ENCODE measurements at places on chromosomes 4 and X.

- DNase-seq, result no peak
These were observed 28.6 kb upstream of the USP46 start for GRCh38 chr4:52687696-52688095.

DNA sequence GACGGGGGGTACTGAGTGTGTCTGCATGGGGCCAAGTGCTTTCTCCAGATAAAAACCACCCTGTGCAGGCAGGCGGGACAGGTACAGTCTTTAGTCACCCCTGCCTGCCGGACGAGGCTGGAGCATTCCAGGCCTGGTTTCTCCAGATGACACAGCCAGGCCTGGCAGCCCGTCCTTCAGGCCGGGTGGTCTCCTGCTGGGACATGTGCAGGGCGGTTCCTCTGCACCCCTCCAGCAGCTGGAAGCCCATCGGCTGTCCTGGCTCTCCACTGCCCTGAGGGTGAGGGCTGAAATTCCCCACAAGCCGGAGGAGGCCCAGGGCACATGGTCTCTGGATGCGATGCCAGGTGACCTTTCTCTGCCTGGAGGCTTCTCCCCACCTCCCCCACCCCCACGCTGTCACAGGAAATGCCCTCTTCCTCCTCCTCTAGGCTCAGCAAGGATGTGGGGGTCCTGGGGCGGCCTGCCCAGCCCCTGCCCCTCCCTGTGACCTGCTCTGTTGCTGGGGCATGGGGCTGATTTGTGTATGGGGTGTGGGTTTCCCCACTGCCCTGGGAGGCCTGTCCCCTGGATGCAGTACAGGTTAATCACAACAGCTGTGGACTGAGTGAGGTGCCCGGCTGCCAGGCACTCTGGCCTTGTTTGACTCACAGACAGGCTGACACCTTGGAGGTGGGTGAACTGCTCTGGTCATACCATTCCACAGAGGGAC, 110.7 kb upstream of the LRPAP1 start:
- no peak for DNase-seq

DNA sequence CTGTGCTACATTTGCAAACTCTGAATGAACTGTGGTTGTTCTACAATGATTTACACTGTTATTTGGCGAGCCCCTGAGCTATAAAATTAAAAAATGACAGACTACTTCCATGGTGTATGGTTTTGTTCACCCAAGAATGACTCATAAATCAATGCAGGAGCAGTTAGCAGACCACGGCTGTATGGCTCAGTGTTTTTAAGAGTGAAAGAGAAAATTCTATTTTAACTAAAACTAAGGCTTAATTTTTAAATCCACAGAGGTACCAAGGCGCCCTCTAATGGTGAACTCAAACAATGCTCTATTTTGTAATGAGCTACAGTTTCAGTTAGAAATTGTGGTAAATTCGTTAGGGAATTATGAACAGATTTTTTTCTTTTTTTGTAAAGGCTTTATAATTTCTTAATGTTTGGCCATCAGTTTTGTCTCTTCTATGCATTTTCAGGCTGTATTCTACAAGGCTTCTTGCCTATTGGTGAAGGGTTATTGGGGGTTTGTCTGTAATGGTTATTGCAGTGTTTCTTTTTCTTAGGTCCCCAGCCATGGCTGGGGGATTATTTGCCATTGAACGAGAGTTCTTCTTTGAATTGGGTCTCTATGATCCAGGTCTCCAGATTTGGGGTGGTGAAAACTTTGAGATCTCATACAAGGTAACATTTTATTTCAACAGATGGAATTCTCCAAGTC, 32.5 kb downstream of the HMGB2 start:
- DNase-seq, result peak; percentile 16

GRCh38 chr4:109978704-109979454, 66.2 kb downstream of the EGF start:
- peak; percentile 27 for DNase-seq

- DNase-seq, result no peak
These were observed 69.4 kb upstream of the PGM2 start for GRCh38 chr4:37757121-37757520.

GRCh38 chr4:94342694-94343093, at the start of gene HPGDS:
HPGDS (minus strand) TSS chr4:94342836; CDS start chr4:94334629, 8,207 bp downstream.
- no peak for DNase-seq

GRCh38 chrX:46333550-46333949, 211.7 kb downstream of the ZNF674 start:
- no peak for DNase-seq

- no peak for DNase-seq
These were observed 31.1 kb downstream of the TAPT1 start for GRCh38 chr4:16195209-16195608.

DNA sequence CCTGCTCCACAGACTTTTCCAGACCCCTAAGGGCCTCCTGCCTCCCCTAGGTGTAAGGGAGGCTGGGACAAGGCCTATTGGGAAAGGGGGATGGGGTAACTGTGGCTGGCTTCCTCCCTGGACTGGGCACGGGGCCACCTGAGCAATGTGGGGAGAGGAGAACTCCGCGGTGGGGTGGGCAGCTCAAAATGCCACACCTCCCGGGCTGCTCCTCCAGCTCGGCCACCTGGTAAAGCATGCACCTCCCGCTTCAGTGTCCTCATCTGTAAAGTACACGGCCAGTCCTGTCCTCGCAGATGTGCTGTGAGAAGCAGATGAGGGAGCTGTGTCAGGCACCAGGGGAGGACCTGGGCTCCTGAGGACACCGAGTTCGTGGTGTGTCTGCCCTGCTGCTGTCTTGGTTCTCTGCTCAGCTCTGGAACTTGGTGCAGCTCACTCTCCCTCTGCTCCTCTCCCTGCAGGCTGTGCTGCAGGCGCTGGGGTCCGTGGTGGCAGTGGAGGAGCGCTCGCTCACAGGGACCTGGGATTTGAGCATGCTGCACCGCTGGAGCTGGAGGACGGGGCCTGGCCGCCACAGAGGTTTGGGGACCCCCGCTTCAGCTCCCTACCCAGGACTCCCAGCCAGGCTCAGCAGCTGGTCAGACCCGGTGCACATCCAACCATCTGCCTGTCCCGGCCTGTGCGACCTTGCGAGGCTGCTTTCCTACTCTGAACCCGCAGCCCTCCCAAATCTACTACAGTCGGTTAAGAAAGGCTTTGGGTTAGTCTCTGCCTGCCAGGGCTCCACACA, 20.8 kb upstream of the MRFAP1 start:
- DNase-seq, result no peak

DNA sequence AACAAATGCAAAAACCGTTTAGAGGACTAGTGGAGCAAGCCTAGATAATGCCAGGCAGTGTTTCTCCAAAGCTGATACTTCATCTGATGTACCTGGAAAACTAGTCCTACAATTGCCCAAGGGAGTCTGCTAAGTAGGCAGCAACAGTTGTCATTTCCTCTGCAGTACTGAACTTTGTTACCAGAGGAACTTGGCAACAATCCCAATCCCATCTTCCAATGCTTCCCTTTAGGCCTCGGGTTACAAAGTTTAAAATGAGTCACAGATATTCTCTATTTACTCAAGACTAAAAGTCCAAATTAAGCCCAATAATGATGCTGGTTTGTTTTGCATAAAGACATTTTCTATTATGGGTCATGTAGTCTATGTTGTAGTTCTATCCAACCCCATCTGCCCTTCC, 120.0 kb upstream of the GLRA2 start:
- no peak for DNase-seq

DNA sequence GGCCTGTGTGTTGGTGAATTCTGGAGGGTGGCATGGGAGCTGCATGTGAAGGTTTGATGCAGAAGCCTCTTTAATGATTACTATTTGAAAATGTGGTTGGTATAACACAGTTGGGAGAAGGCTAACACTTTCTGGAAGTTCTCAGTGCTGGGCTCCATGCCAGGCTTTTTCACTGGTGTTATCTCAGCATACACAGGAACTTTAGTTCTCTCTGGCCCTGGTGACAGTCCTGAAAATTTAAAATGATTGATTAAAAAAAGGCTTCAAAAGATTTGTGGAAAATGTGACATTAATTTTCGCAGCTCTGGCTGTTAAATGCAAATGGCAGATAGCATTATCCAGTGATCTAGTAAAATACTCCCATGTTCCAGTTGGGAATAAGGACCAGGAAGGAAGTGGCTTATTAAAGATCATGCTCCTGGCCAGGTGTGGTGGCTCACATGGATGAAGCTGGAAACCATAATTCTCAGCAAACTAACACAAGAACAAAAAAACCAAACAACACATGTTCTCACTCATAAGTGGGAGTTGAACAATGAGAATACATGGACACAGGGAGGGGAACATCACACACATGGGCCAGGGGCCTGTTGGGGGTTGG, 36.6 kb downstream of the DIPK2B start:
- DNase-seq, result no peak

DNA sequence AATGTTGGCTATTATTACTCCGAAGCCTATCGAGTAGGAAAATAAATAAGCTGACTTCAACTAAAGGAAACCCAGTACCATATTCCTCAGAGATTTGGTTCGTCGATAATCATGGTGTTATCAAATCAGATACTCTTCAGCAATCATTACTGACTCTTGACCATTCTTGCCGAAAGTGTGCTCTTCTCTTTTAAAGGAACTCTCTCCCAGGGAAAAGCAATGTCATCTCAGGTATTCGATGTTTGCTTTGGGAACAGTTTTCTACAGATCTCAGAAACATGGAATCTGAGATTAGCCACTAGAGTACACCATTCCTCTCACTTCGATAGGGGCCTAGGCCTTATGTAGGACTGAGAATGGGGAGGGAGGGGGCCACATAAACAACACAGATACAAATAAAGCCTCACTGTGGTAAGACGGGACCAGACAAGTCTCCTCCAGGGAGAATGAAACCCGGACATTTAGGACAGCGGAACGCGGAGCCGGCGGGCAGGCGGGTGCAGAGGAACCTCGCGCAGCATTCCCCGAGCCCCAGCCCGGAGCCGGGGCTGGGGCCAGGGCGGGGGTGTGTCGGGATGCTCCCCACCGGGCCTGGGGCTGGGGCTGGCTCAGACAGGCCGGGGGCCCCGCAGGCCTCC, 581 bp downstream of the DNAJB14 start:
- peak; percentile 56 for DNase-seq

DNA sequence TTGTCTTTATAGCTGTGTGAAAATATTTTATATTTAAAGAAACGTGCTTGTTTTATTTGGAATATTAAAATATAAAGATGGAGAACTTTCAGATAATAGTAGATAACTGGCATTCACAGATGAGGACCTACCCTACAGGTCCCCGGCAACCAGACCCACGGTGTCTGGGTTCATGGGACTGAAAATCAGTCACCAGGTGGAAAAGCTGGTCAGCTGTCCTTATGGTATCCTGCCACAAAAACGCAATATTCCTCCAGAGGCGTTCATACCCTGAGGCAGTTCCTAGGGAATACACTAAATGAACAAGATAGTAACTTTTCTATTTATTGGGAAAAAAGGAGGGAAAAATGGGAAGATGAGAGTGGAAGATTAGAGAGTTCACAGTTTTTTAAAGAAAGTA, 1.2 kb downstream of the TLR6 start:
- DNase-seq, result no peak

- DNase-seq, result no peak
These were observed 859.3 kb upstream of the LCORL start for GRCh38 chr4:18880871-18881270.

DNA sequence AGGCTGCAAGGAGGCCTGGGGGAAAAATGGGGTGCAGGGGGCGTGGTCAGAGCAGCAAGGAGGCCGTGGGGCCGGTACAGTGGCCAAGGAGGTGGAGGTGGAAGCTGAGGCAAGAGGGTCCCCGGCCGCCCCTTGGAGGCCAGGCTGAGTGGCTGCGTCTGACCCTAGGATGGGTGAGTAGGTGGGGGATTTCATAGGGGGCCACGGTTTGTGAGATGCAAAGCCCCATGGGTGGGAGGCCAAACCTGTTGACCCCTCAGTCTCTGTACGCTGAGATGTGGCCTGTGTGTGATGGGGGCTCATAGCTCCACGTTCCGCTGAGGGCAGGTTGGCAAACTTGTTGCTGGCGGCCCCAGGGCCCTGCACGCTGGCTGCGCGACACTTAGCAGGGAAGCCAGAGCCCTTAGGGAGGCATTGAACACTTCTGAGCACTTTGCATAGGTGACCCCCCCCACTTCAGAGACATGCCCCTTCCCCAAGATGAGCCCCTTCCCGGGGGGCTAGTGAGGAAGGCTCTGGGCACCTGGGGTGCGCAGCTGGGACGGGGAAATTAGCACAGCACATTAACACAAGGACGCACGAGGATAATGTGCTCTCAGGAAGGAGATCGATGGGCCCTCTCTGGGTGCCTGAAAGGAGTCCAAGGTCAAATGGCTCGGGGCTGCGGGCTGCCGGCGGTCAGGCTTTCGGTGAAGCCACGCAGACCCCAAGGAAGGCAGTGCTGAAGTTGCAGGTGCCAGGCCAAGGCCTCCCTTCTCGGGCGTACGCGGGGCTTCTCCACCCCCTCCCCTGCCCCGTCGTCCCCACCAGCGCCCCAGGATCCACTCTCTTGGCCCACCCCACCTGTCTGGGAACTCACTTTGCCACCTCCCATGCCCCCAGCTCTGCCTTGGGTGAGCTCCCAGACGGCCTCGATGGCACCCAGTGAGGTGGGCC, 107.4 kb downstream of the HMX1 start:
- no peak for DNase-seq

DNA sequence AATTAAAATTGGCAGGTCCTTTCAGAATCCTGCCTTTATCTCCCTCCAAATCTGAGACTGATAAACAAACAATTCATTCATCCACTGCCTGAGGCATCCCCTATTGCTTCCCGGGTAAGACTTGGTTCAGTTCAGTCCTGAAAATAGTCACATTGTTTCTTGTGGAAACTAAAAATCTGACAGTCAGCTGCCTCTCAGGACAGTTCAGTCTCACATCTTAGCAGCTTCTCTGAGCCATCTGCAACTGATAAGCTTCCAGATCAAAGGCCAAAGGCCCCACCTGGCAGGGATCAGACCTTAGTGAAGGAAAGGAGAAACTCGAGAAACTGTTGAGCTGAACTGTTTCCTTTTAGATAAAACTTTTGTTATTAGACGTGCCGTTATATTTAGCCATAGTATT, 264.5 kb downstream of the IL15 start:
- DNase-seq, result no peak

DNA sequence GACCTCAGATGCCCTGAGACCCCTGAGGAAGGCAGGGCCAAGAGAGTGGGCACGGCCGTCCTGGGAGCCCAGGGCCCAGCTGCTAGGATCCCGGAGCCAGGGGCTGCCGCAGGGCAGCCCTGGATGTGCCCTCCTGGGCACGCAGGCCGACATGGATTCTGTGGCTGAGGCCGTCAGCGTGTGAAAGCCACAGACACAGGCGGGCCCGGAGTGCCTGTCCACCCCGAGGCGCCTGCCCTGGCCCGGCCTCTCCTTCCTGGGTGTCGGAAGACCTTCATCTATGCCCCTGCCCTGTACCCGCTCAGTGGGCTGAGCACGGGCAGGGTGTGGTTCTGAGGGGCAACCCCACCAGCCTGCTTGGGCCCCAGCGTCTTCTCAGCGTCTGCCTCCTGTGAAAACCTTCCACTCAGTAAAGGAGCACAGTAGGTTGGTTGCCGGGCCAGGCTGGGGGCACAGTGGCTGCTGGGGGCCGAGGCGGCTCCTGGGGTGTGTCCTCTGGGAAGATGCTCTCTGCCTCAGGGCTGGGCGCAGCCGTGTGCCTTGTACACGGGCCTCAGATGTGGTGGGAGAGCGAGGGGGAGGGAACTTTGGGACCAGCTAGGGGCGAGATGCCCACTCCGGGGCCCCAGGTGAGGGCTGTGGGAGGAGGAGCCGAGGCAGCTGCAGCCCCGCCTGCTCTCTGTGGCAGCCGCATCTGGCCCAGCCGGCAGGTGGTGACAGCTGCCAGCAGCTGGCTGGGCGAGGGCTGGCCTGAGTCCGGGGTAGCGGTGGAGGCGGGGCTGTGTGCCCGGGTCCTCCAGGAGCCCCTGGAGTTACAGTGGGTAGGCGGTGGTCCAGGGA, 20.8 kb downstream of the FGFRL1 start:
- peak; percentile 64 for DNase-seq

GRCh38 chr4:77601614-77602187, 3.9 kb upstream of the CXCL13 start:
- DNase-seq, result no peak

- DNase-seq, result no peak
These were observed 20.2 kb upstream of the RASL11B start for GRCh38 chr4:52841682-52842456.

Data from NCI-H526 (cell line).